ENCODE measurements at places on chromosomes 12 and 14.

GRCh38 chr14:89391123-89391522, 25.9 kb downstream of the FOXN3 start:
- no peak for DNase-seq

DNA sequence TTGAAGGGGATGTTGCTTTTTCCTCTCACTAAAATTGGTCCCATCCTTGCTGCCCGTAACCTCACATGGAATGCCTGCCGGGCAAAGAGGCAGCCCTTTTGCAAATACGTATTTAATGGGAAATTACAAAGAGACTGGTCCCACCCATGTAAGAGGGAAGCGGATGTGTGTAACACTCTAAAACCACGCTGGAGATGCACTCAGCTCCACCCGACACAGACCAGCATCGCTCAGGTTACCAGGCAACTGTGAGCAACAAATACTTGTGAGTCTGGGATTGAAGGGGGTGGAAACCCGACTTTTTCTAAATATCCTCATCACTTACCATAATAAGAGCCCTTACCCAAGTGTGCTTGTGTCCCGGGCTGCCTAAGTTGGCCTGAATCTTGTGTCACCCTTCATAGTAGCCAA, 47.7 kb downstream of the ELK3 start:
- DNase-seq = no peak

DNA sequence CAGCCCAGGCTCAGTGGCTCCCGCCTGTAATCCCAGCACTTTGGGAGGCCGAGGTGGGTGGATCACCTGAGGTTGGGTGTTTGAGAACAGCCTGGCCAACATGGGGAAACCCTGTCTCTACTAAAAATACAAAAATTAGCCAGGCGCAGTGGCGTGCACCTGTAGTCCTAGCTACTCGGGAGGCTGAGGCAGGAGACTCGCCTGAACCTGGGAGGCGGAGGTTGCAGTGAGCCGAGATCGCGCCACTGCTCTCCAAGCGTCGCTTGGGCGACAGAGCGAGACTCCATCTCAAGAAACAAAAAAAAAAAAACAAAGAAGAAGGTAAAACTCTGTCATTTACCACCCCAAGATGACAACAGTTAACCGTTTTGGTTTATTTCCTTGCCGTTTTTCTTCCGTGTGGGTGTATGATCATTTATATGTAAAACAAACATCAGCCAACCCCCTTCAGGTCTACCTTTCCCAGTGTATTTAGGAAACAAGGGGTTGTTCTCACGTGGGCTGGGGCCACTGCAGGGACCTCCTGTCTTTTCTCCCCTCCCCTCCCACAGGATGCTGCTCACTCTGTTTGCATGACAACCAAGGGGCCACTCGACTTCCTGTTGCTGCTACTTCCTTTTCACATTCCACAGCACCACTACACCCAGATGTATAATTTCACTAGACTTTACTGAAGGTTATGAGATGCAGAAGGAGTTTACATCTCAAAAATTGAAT, 13.6 kb downstream of the TTC9 start:
- DNase-seq = no peak

DNA sequence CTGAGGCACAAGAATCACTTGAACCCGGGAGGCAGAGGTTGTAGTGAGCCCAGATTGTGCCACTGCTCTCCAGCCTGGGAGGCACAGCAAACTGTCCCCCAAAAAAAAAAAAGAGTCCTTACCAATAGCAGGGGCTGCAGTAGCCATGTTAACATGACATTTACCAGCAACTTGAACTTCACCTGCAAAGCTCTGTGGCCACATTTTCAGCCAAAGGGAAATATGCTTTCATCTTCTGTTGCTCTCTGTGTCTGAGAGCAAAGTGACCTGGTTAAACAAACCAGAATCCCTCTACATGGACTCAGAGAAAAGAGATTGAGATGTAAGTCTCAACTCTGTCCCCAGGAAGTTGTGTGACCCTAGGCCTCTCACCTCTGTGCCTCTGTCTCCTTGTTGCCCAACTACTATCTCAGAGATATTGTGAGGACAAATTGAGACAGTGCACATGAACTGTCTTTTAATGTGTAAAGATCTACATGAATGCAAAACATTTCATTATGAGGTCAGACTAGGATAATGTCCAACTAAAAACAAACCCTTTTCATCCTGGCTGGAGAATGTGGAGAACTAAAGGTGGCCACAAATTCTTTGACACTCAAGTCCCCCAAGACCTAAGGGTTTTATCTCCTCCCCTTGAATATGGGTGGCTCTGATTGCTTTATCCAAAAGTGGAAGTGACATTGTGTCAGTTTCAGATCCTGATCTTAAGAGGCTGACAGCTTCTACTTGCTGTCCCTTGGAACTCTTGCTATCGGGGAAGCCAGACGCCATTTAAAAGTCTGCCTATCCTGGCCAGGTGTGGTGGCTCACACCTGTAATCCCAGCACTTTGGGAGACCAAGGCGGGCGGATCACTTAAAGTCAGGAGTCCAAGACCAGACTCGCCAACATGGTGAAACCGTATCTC, 24.7 kb upstream of the P2RX4 start:
- DNase-seq = no peak

DNA sequence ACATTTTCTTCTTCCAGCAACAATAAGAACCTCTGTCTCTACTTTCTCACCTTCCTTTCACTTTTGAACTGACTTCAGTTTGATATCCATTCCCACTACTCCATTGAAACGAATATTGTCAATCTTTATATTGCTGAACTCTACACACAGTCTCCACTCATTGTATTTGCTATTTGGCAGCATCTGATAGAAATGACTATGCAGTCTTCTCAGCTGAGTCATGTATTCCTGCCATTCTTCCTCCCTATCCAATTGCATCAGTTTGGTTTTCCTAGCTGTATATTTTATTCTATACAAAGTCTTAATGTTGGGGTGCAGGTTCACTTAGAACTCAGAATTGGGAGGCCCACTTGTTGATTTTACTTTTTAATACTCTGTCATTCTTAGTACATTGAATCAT, 107.5 kb upstream of the CPNE8 start:
- DNase-seq = no peak

DNA sequence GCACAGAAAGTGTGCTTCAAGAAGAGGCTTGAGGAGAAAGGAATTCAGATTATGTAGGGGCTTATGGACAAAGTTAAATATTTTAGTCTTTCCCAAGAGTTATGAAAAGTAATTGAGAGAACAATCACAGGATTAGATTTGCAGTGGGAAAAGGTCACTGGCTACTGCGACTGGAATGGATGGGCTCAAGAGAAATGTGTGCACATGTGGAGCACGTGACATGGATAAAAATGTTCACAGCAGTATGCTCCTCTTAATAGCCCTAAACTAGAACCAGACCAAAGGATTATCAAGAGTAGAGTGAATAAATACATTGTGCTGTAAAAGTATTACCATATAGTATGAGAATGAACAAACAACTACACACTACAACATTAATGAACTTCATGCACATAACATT, 78.1 kb downstream of the ABCD2 start:
- DNase-seq = no peak

DNA sequence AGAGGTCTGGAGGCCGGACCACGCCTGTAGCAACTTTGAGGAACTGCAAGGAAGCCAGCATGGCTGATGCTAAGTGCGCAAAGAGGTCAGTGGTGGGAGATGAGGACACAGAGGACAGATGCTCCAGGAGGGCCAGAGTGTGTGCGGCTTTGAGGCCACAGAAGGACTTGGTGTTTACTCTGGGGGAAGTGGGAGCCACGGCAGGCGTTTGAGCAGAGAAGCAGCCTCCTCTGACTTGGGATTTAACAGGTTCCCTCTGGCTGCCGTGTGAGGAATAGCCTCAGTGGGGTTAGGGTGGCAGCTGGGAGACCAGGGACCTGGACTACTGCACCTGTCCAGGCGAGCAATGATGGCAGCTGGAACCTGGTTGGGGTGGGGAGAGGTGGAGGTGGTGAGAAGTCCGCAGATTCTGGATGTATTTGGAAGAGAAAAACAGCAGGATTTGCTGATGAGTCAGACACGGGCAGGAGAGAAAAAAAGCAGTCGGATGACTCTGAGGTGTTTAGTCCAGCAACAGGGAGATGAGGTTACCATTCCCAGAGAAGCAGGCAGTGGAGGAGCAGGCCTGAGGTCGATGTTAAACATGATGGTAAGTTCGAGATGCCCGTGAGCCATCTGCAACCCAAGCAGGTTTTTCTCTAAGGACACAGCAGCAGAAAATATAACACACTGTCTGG, 143.5 kb downstream of the SCARB1 start:
- DNase-seq = peak; percentile 68

- no peak for DNase-seq
Observed at GRCh38 chr14:31294746-31295405, 87.3 kb upstream of the HECTD1 start.

GRCh38 chr14:103562179-103562428, 353 bp downstream of the BAG5 start:
- DNase-seq = peak; percentile 62

GRCh38 chr14:101193106-101193844, 289.8 kb upstream of the RTL1 start:
- no peak for DNase-seq

GRCh38 chr14:104865631-104866441, 768 bp downstream of the CEP170B start:
- DNase-seq = peak; percentile 32

- DNase-seq = no peak
Observed at GRCh38 chr12:106715582-106715981, 58.9 kb upstream of the RIC8B start.

- no peak for DNase-seq
Observed at GRCh38 chr12:52377266-52377665, 8.2 kb downstream of the KRT84 start.

- no peak for DNase-seq
Observed at GRCh38 chr14:94386085-94387031, 2.0 kb downstream of the SERPINA1 start.

DNA sequence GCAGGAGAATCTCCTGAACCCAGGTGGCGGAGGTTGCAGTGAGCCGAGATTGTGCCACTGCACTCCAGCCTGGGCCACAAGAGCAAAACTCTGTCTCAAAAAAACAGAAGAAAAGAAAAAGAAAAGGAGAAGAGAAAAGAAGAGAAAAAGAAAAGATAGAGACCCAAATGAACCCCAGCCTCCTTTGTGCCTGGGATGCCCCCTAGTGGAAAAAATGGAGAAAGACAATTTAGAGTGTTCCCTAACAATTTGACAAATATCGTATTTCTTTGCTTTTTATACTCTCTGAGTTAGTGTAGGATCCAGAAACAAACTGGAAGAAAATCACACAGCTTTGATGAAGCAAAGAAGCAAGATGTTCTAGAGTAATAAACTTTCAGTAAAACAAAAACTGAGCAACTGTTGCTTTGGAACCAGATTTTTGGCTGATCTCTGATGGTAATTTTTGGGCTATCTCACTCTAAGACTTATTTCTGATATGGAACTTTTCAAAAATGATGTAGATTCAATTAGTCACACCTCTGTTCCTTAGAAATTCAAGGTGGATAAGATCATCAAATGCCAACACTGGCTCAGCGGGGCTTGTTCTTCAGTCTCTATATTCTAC, 18.6 kb upstream of the PRKAB1 start:
- DNase-seq = peak; percentile 18

- DNase-seq = no peak
Observed at GRCh38 chr14:75249958-75250336, 28.7 kb upstream of the FOS start.

GRCh38 chr14:71566276-71566675, 366.0 kb upstream of the RGS6 start:
- DNase-seq = no peak

DNA sequence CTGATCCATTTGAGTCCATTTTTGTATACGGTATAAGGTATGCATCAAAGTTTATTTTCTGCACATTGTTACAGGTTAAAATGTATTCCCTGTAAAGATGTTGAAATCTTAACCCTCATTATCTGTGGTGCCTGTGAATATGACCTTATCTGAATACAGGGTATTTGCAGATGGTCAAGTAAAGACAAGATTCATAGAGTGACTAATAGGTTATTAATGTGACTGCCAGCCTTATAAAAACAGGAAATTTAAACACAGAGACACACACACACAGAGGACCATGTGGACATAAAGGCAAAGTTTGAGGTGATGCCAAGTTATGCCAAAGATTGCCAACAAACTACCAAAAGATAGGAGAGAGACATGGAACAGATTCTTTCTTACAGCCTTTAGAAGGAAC, 347.2 kb upstream of the DCN start:
- DNase-seq = no peak

DNA sequence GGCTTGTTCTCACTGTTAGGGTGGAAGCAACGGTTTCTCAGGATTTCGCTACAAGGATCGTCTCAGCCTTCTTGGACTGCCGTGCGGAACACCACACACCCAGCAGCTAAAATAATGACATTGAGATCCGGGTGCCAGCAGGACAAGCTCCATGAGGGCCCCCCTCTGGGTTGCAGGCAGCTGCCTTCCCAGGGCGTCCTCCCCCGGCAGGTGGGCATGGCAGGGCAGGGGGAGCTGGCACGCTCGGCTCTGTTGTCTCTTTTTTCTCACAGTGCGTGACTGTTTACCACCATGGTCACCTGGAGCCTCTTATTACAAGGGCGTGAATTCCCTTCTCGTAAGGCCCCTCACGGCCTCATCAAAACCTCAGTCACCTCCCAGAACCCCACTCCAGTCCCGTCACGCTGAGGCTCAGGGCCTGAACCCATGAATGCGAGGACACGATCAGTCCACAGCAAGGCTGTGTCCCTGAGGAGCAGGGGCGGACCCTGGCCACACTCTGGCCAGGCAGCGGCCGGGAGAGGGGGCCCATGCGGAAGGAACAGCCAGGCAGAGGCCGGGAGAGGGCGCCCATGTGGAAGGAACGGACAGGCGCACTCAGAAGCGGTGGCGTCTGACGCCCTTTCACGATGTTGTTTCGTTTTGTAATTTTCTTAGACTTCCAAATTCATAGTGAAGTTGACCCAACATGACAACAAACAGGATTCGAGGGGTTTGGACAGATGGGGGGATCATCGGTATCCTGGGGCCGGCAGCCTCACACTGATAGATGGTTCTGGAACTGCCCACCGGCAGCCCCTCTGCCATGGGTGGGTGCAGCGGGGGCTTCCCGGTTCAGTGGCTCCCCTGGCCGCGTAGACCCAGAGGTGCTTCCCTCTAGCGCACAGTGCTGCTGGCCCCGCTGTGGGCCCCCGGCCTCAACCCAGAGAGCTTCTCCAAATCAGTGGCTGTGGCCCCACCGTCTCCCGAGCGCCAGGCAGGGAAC, 10.0 kb downstream of the LRCOL1 start:
- peak; percentile 81 for DNase-seq

DNA sequence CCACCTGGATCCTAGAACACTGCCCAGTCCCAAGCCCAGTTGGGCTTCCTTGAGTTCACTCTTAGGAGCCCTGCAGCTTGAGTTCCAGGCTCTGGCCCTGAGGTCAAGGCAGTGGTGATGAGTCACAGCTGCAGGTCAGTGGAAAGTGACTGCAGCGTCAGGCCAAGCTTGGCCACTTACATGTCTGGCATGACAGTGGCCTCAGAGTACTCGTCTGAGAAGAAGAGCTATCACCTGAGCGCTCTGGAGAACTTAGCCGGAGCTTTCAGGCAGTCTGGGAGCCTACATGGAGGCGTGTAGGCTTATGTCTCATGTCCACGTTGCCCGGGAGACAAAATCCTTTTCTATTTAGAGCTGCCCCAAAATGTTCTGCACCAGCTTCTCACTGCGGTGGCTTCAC, 75.6 kb downstream of the ARL6IP4 start:
- DNase-seq = no peak

- DNase-seq = no peak
Observed at GRCh38 chr14:96268431-96269358, 12.7 kb downstream of the BDKRB1 start.

- DNase-seq = no peak
Observed at GRCh38 chr12:13002301-13003097, 2.4 kb upstream of the HEBP1 start.

Data from NCI-H2081 (cell line).